ENCODE measurements at places on chromosomes 16 and 17.

DNA sequence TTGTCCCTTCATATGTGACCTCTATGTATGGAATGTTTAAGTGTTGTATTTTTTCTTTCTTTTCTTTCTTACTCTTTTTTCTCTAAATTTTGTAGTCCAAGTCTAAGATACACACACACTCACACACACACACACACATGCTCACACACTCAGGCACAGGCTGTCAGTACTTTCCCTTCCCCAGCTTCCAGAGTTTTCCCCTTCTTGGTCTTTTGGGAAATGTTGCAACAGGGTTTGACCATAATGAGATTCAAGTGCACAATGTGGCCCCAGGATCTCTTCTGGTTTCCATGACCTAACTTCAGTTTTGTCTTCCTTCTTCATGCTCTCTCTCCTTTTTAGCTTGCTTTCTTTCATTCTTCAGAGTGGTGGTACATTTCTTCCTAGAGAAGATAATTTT, 289.8 kb upstream of the FOXF1 start:
- no peak for DNase-seq

- DNase-seq = no peak
Observed at GRCh38 chr17:81341516-81342268, 46.6 kb upstream of the SLC38A10 start.

DNA sequence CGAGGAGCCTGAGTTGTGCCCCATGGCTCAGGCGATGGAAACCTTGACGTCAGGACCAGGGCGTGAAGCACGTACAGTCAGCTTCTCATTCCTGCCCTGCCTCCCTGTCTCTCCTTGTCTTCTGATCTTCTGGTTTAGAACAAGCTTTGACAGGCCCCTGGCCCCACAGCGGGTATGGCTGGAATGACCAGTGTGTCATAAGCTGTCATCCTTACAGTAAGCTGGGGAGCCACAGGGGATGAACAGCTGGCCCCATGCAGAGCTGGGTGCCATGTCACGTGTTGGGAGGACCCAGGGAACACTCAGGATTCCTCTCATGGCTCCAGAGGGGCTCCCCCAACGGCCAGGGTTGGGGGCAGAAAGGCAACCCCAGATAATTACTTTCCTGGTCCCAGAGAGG, 157.6 kb upstream of the PLCG2 start:
- no peak for DNase-seq

DNA sequence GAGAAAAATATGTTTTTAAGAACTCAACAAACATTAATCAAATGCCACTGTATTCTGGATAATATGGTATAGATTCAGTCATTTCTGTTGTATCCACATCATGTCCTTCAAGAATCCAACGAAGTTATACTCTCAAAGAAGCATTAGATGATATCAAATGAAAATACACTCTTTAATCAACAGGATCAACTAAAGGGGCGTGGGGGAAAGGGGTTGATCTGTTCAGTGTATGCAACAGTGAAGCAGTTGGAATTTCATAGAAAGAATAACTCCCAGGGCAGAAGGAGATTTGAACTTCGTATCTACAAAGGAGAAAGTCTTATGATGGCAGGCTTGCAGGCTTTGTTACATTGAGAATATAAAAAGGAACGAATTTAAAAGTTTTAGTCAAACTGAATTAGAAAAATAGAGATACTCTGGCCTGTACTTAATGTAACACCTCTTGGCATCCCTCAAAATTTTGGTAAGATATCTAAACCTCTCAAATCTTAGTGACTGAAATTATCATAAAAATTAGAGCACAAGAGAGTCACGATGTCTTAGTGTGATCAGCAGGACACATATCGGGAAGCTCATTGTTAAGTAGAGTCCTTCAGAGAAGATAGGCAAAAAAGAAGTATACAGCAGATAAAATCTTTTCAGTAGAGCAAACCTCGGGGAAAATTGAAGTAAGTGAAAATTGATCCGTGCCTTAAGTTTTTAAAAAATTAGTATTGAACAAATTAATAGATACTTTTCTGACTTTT, 431.4 kb downstream of the KCNJ18 start:
- DNase-seq = no peak

- no peak for DNase-seq
Observed at GRCh38 chr17:77436058-77436442, 295.3 kb downstream of the SEC14L1 start.

DNA sequence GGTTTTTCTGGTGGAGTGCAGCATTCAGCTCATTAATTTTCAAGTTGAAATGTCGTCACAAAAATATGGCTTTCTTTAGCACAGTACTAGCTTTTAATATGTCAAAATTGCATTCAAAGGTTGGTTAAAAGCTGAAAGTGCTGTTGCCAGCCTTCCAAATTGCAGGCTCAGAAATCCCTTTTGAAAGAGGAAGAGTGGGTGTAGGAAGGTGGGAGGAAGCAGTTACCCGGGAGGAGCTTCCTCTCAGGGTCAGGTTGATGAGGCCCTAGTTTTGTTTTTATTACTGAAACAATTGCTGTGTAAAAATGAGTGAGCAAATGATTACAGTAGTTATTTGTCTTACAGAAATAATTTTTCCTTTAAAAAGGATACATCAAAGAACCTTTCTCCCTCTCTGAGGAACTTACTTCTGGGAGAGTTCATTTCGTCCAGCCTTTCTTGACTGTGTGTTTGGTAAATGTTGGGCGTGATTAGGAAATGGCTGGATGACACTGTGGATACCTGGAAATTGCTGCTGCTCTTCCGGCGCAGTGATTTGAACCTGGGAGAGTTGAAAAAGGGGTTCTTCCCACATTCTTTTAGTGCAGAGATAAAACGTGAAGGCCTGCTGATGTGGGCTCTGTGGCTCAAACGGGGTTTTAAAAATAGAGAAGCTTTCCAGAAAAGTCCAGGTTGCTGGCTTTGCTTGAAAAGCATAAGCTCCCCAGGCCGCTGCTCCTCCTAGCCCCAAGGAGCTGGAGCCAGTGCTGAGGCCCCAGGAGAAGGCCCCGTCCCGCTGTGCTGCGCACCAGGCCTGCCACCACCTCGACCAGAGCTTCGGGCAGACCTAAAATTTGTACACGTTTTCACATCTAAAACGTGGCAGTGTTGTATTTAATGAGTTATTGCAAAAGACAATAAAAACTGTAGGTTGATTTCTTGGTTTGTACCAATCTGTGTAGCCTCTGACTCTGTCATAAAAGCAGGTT, 41.7 kb downstream of the SEC14L1 start:
- DNase-seq = no peak

- no peak for DNase-seq
Observed at GRCh38 chr17:58624751-58625150, 67.1 kb downstream of the TEX14 start.

- no peak for DNase-seq
Observed at GRCh38 chr17:63966646-63967264, 6.0 kb downstream of the SCN4A start.

DNA sequence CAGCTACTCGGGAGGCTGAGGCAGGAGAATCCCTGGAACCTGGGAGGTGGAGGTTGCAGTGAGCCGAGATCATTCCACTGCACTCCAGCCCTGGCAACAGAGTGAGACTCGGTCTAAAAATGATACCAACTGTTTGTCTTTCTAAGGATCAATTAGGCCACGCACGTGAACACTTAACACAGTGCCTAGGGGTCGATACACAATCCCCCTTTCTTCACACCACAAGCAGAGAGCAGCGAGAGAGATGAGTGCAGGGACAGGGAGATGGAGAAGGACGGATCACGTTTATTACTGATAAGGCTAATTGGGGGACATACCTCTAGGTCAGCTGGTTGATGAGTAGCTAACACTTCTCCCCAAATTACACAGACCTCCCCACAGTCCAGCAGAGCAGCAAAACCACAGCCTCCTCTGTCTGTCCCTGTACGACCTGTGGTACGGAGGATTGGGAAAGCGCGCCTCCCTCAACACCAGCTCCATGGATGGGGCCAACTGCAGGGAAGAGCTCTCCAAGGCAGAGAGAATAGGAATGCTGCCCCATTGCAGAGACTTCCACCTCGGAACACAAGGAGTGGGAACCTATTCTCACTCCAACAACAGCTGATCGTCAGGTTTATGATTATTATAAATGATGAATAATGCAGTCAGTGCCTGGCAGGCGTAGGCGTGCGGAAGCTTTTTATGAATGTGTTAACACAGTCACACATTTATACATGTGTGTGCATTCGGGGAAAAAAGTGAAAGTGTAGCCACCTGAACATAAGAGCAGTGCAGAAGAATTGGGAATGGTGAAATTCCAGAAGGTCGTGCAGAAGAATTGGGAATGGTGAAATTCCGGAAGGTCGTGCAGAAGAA, 155.1 kb downstream of the C16orf95 start:
- DNase-seq = no peak

- no peak for DNase-seq
Observed at GRCh38 chr17:7340179-7340578, 3.9 kb downstream of the ACAP1 start.

DNA sequence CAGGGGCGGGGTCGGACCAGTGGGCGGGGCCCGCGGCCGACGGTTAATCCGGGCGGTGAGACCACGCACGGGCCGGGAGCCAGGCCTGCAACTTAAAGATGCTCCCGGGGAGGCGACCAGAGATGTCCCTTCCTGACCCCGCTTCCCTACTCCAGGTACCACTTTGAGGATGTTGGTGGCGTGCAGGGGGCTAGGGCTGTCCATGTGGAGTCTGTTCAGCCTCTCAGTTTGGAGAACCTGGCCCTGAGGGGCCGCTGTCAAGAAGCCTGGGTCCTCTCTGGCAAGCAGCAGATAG, 580 bp downstream of the RANGRF start:
- DNase-seq = no peak
